ENCODE measurements at places on chromosomes 4 and X.

GRCh38 chrX:132594129-132594528 lies 105.3 kb upstream of the MBNL3 start:
- no peak for DNase-seq

- no peak for DNase-seq
Observed at GRCh38 chr4:128456171-128456570, 168.6 kb upstream of the PGRMC2 start.

GRCh38 chr4:62006108-62006507 lies 806.0 kb downstream of the ADGRL3 start:
- no peak for DNase-seq

GRCh38 chr4:109207061-109207460 lies 95.4 kb downstream of the COL25A1 start:
- DNase-seq, result peak; percentile 84

DNA sequence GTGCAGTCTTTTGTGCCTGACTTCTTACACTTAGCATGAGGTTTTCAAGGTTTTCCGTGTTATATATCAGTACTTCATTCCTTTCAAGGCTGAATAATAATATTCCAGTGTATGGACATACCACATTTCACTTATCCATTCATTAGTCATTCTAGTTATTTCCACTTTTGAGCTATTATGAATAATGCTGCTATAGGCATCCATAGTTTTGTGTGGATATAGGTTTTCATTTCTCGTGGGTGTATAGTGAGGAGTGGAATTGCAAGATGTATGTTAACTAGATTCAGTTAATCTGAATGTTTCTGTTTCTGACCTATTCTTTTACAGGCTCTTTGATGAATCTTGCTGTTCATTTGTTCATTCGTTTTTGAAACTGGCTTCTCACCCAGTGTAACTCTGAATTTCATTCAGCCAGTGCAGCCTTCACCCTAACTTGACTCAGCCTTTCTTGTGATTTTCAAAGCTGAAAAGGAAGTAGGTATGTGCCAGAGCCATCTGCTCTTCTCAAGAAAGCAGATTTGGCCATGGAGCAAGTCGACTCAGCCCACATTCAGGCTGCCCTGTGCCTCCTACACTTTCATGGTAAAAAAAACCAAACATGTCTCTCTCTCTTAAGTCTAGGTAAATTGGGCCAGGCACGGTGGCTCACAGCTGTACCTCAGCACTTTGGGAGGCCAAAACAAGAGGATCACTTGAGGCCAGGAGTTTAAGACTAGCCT lies 56.3 kb upstream of the NOCT start:
- no peak for DNase-seq

- no peak for DNase-seq
Observed at GRCh38 chr4:5003372-5003857, 15.8 kb downstream of the CYTL1 start.

GRCh38 chr4:158341896-158342295 lies 131.6 kb downstream of the TMEM144 start:
- DNase-seq, result no peak

DNA sequence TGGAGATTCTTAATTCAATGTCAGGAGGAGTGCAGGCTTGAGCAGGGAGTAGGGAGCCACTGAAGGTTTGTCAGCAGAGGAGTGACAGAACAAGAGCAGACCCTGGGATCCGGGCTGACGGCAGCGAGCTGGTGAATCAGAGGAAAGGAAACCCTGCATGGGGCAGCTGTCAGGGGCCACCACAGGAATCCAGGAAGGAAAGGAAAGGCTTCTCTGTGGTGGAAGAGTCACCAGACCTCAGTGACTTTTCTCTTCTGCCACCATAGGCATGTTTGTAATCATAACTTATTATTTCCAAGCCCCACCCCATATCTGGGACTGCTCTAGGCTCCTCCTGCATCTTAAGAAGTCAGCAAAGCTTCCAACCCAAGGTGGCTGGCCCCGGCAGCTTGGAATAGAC lies 150.9 kb downstream of the BCOR start:
- peak; percentile 63 for DNase-seq

GRCh38 chrX:138648568-138648967 lies 62.9 kb downstream of the FGF13 start:
- DNase-seq, result no peak

DNA sequence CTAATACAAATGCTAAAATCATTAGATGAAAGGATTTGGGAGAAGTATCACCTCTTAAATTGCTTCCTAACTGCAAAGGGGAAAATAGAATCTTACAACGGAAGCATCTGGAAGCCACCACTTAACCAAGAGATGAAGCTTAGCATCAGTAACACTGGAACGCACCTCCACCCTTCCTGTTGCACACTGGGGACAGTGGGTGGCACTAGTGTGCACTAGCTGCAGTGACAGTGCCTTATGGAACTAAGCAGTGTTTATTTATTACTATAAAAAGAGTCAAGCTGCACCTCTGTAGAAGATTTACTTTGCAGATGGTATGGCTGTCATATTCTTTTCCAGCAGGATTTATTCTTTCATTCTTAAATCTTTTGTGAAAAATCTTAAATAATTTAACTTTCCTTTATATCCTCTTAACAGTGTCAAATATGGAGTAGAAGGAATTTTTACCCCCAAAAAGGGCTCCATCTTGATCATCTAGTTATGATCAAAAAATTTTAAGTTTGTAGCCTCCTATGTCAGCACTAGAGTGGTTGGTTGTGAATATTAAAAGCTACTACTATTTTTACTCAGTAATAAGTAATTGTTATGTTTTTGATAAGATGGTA lies 76.7 kb downstream of the SCD5 start:
- DNase-seq, result no peak

All from iris pigment epithelial cell (primary cell).